ENCODE measurements at places on chromosomes 5 and 9. TPM values are rescaled to one million over a fixed set of nuclear protein-coding genes. Genes with fewer than 3 reads are reported as not detected.

Gene DAB2IP
- 10.3 TPM for total RNA-seq

Gene TBC1D13
- total RNA-seq = 18.2 TPM

Gene SGCD
- not detected for total RNA-seq

Gene KIF24
- total RNA-seq = 0.43 TPM

Gene NUTM2G
- not detected for total RNA-seq

Gene NPR3
- 6.1 TPM for total RNA-seq

Gene SPATA31E1
- not detected for total RNA-seq

Gene AK8
- 0.34 TPM for total RNA-seq

Gene TAF1L
- under 0.01 TPM for total RNA-seq

Gene LRRC14B
- total RNA-seq = not detected

Gene IDNK
- total RNA-seq = 3.8 TPM

Gene NAIP
- total RNA-seq = 0.78 TPM

Gene COMMD10
- 31.8 TPM for total RNA-seq

Gene CYLC2
- total RNA-seq = not detected

Gene ADGRD2
- 0.34 TPM for total RNA-seq

Gene PCDHB12
- total RNA-seq = 0.28 TPM

Gene ACSL6
- 0.14 TPM for total RNA-seq

Gene TRPM3
- total RNA-seq = under 0.01 TPM

Gene PGM5
- not detected for total RNA-seq

Gene IARS1
- total RNA-seq = 313 TPM

Gene PSAT1
- total RNA-seq = 285 TPM

Gene GFI1B
- total RNA-seq = not detected

Gene CCNO
- 1.6 TPM for total RNA-seq

Gene NUTM2F
- total RNA-seq = not detected

Gene OR1L1
- total RNA-seq = not detected

Gene SMIM27
- total RNA-seq = 1.6 TPM

Gene OR1N2
- not detected for total RNA-seq

Gene PTGES
- total RNA-seq = 11.0 TPM

Gene CLIC3
- 4.4 TPM for total RNA-seq

Gene KIF20A
- total RNA-seq = 0.34 TPM

Gene SLC4A9
- total RNA-seq = 0.07 TPM

Gene PCDHB10
- total RNA-seq = under 0.01 TPM

Gene EGFLAM
- 0.93 TPM for total RNA-seq

Gene CARTPT
- total RNA-seq = not detected

Gene TMEM215
- total RNA-seq = not detected

Gene CACNA1B
- total RNA-seq = not detected

Gene PDGFRB
- under 0.01 TPM for total RNA-seq

Gene ZNF483
- total RNA-seq = 0.78 TPM

Gene C5
- total RNA-seq = 1.6 TPM

Gene TRPM6
- total RNA-seq = under 0.01 TPM

Gene GDA
- total RNA-seq = 0.14 TPM

Gene ENTREP1
- total RNA-seq = 0.68 TPM

Gene RNF183
- not detected for total RNA-seq

Gene EIF4EBP3
- 3.1 TPM for total RNA-seq

Gene MAN2A1
- total RNA-seq = 141 TPM

Gene NUP188
- 42.7 TPM for total RNA-seq

Gene GADD45G
- 0.43 TPM for total RNA-seq

Gene OLFM1
- total RNA-seq = not detected

Gene SH3GL2
- total RNA-seq = under 0.01 TPM

Gene MARCHF3
- total RNA-seq = 0.36 TPM

Measured in nasal cavity respiratory epithelium epithelial cell of viscerocranial mucosa (primary cell).